Activated CD4-positive, alpha-beta T cell treated with anti-CD3 and anti-CD28 coated beads for 4 hours (primary cell): ENCODE measurements at places on chromosomes 5 and 9.

- DNase-seq, result no peak
Observed at GRCh38 chr5:120507800-120508463, 43.8 kb downstream of the PRR16 start.

DNA sequence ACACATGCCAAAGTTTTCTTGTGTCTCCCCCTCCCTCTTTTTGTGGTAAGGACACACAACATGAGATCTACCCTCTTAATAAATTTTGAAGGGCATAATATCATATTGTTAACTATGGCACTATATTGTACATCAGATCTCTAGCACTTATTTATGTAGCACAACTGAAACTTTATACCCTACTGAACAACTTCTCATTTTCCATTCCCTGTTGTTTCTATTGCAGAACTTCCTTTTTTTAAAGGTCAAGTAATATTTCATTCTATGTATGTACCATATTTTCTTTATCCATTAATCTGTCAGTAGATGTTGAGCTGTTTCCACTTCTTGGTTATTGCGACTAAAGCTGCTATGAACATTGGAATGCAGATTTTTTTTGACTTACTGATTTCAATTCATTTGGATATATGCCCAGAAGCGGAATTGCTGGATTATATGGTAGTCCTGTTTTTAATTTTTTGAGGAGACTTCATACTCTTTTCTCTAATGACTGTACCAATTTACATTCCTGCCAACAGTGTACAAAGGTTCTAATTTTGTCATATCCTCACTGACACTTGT lies 305.3 kb downstream of the PRR16 start:
- DNase-seq, result no peak

DNA sequence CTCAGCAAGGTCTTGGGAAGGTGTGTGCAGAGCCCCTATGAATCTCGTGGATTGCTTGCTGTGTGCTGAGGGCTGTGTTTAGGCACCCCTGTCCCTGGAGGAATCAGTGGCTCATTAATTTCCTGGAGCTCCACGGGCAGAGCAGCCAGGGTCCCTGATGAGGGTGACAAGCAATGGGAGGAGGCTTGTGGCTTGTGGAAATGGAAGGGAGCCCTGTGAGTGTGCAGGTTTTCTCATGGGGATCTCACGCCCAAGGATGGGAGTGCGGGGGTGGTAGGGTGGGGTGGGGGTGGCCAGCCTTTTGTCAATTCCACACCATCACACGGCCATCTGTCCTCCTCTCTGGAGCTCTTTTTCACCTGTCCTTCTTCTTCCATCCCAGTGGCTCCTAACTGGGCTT lies 25.3 kb downstream of the PHF2 start:
- no peak for DNase-seq

- no peak for DNase-seq
Observed at GRCh38 chr9:131126059-131126426, 657 bp downstream of the NUP214 start.

GRCh38 chr5:171445644-171446516 lies 26.4 kb downstream of the FGF18 start:
- DNase-seq, result no peak

- no peak for DNase-seq
Observed at GRCh38 chr9:35102465-35102768, 514 bp downstream of the STOML2 start.

DNA sequence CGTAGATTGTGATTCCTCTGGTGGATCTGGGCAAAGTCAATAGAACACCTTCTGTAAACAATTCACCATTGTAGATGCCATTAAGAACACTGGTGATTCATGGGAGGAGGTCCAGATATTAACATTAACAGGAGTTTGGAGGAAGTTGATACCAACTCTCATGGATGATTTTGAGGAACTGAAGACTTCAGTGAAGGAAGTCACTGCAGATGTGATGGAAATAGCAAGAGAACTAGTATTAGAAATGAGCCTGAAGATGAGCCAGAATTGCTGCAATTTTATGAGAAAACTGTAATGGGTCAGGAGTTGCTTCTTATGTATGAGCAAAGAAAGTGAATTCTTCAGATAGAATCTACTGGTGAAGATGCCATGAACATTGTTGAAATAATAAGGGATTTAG lies 26.9 kb downstream of the TCERG1 start:
- no peak for DNase-seq

DNA sequence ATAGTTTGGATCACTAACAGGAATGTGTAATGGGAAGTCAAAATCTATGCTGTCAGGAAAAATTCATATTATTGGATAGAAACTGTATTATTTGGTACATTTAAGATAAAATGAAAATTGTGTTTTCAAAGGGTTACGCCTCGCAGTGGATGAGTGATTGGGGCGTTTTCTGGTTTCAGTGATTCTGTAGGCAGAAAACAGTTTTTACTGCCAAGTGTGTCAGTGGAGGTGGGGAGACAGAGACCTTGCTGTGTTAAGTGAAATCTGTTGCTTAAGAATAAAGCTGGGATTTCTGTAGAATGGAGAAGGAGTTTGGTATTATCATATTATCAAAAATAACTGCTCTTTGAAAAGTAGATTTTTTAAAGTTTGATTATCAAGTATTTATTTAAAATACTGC lies 69.7 kb downstream of the GHR start:
- no peak for DNase-seq

- no peak for DNase-seq
Observed at GRCh38 chr5:71816307-71816706, 97.2 kb downstream of the CARTPT start.

DNA sequence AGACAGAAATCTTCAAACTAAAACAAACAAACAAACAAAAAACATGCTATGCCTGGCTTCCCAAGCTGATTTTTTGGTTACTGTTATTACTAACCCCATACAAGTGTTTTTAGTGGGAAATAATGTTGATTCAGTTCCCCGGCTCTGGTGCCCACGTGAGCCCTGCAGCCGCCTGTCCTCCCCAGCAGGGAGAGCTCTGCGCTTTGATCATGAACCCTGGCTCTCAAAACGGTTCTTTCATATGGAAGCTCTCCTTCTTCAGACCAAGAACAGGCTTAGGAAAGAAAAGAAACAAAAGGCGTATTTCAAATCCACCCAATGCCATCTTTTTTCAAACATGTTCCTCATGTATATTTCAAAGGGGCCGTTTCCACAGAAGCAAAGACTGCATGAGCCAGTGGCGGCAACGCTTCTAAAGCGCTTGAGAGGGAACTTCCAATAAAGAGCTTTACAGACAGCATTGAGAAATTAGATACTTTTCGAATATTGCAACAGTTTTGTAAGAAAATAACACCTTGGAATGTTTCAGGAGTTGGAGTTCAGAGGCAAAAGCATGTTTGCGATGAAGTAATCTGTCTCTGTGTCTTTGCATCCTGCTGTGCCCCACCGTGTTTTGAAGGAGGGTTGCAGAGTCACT lies 74.8 kb downstream of the ICE1 start:
- DNase-seq, result no peak

DNA sequence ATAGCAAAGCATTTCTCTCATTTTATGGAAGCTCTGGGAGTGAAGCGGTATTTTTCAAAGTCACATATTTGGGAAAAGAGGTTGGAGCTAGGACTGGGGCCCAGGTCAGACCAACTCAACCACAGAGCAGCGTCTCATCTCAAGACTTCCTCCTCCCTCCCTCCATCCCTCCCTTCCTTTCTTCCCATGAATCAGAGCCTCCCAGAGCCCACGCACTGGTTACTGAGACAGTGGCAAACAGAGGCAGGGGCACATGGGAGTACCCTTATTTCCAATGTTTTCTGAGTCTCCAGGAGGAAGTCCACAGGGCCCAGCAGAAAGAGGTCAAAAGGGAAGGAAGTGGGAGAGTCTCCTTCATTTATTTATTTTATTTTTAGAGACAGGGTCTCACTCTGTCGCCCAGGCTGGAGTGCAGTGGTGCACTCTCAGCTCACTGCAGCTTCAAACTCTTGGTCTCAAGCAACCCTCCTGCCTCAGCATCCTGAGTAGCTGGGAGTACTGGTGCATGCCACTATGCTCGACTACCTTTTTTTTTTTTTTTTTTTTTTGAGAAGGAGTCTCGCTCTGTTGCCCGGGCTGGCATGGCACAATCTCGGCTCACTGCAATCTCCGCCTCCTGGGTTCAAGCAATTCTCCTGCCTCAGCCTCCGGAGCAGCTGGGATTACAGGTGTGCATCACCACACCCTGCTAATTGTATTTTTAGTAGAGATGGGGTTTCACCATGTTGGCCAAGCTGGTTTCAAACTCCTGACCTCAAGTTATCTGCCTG lies 52.5 kb upstream of the CDKN2AIPNL start:
- no peak for DNase-seq

DNA sequence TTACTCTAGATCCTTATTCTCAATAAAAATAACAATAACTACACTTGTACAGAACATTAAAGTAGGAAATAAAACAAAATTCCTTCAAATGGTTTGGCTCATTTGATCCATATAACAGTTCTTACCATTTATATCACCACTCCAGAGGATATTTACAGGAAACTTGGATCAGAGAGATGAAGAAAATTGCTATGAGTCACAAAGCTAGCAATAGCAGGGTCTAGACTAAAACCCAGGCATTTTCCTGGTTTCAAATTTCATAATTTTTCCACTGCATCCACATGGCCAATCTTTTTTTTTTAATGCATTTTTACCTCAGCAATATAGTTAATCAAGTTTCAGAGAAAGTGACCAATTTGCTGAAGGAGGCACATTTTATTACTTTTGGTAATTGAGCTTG lies 299.2 kb downstream of the ELAVL2 start:
- DNase-seq, result no peak

DNA sequence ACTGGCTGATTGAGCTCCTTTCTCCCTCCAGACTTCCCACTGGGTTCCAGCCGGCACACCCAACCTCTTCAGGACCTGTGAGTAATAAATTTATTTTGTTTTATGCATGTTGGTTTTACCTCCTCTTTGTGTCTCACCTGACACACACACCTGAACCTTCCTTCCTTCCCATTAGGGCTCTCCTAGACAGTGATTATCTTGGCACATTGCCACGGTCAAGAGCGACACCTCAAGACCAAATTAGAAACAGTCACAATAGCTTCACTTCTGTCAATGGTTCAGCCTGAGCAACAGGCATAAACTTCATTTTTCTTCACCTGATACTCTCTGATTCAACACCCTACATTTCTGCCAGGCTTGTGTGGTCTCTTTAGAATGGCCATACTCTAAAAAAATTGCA lies 296.3 kb upstream of the SMARCA2 start:
- no peak for DNase-seq

- DNase-seq, result no peak
Observed at GRCh38 chr5:64509828-64510227, 4.0 kb downstream of the RGS7BP start.

DNA sequence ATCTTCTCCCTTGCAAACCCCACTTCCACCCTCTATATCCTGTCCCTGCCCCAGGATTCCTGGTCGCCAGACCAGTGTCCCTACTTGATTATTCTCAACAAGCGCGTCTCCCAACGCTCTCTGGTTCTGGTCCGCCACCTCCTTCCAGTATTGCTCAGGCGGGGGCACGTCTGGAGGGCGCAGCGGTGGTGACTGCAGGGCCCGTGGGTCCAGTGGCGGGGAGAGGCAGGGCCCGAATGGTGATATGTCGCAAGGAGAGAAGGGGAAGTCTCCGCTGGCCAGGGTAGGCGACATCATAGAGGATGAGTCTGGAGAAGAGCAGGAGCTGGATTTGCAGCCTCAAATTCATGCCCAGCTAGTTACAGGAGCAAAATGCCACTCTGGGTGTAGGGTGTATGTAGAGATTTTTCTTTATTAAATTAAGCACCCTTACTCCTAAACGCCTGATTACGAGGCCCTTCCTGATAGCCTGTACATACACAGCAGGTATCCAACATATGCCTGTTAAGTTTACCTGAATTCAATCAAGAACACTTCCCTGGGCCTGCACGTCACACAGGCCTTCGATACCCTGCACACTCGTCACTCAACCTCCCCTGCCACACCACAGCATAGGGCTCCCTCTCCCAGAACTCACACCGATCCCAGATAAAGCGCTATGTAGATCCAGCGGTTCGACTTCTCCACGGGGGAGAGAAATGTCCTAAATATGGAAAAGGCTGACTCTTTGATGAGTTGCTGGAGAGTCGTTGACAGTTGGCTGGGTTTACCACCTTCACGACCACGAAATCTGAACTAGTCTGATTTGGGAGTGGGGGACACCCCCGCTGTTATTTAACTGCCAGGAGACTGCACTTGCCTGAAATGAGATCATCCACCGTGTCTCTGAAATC lies 4.8 kb downstream of the MCIDAS start:
- DNase-seq, result no peak

DNA sequence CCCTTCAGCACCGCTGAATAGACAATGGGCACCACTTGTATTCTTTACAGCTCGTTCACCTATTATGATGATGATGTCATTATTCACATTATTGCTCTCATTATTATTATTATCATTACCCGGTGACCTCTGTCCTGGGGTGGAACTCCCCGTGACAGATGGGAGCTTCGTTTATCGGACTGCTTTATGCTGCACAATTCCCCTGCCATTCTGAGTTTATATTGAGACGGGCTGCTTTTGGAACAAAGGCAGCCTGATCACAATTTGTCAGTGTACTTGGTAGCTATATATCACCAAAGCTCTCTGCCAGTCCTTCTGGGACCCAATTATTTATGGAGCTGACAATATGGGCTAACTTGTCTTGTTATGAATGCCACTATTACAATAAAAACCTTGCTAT lies 1145.6 kb upstream of the WWC1 start:
- no peak for DNase-seq

- no peak for DNase-seq
Observed at GRCh38 chr9:126169736-126170135, 156.9 kb upstream of the MVB12B start.

DNA sequence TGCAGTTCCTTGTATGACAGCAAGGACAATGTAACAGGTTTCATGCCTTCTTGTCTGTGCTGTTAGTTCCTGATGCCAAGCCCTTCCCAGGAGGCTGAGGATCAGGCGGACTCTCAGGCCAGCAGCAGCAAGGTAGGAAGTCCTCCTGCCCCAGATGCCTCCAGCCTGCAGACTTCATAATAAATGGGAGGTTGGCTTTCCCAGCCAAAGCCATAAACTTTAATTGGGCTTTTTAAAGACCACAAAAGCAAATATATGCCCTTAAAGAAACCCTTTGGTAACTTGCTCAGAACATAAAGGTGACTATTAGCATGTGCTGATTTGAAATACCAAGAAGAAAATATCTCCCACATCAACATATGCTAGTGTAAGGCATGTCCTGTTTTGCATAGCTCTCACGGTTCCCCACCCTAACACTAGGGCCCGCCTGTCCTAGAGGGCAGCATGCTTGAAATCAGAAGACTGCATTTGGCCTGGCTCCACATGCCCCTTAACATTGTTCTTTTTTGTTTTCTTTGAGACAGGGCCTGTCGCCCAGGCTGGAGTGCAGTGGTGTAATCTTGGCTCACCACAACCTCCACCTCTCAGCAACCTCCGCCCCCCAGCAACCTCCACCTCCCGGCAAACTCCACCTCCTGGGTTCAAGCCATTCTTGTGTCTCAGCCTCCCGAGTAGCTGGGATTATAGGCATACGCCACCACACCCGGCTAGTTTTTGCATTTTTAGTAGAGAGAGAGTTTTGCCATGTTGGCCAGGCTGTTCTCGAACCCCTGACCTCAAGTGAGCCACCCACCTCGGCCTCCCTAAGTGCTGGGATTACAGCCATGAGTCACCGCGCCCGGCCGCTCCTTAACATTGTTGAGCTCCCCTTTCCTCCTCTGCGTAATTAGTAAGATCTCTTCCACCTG lies 44.6 kb upstream of the FCN1 start:
- no peak for DNase-seq

- no peak for DNase-seq
Observed at GRCh38 chr9:32875748-32876147, 92.4 kb downstream of the TMEM215 start.

GRCh38 chr5:64693636-64694035 lies 3.3 kb downstream of the SHISAL2B start:
- DNase-seq, result no peak
